ENCODE measurements at places on chromosomes 12 and 14.

GRCh38 chr12:124874988-124875802 is 11.5 kb upstream of the SCARB1 start:
- no peak for DNase-seq

DNA sequence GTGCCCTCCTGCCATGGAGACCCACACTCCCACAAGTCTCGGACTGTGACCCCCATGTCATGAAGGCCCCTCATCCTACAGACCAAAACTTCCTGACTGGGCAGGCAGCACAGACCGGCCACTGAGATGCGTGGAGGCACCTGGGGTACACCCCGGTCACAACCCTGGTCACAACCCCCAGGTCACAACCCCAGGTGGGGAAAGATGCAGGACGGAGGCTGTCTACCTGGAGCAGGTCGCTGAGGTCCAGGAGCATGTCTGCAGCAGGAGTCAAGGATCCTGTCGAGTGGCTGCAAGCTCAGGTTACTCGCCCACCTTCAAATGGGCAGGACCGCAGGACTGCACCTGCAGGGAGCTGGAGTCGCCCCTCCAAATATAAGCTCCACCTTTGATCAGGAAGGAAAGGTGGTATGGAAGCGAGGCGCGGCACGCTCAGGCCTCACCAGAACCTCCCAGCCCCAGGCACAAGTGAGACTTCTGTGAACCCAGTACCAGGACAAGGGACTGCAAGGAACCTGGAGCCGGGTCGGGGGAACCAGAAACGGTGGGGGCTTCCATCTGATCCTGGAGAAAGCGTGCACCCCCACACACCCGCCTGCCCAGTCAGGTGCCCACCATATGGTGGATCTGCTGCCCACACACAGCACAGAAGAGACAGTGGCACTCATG is 8.1 kb downstream of the BTBD6 start:
- DNase-seq, result no peak

DNA sequence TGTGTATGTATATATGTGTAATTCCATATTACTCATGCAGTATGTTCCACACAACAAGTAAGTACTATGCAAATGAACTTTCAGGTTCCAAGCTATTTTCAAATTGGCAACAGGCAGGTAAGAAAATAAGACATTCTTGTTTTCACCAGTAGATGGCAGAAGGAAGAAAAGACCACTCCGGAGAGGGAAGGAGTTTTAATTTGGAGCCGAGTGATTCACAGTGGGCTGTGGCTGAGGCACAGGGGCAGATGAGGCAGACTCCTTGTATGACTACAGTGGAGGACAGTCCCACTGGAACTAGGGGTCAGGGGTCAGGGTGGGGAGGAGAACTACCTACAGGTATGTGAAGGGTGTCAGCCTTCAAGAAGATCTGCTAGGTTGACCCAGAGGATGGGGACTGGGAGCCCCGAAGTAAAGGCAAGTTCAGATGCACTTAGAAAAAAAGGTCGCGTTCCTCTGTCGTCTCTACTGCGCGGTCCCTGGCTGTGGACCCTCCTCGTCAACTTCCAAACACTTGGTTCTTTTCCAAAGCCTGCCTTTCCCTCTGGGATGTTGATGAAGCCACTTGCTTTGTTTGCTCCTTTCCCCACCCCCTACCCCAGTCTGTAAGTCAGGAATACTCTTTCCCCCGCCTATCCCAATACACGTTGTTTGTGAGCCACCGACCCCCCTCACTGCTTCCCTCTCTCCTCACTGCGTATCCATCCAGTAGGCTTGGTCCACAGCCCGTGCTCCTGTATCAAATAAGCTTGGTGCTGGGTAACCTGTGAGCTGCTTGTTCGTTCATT is 24.1 kb downstream of the DDX47 start:
- DNase-seq, result peak; percentile 49

GRCh38 chr14:74045522-74045921 is 26.4 kb downstream of the BBOF1 start:
- no peak for DNase-seq

DNA sequence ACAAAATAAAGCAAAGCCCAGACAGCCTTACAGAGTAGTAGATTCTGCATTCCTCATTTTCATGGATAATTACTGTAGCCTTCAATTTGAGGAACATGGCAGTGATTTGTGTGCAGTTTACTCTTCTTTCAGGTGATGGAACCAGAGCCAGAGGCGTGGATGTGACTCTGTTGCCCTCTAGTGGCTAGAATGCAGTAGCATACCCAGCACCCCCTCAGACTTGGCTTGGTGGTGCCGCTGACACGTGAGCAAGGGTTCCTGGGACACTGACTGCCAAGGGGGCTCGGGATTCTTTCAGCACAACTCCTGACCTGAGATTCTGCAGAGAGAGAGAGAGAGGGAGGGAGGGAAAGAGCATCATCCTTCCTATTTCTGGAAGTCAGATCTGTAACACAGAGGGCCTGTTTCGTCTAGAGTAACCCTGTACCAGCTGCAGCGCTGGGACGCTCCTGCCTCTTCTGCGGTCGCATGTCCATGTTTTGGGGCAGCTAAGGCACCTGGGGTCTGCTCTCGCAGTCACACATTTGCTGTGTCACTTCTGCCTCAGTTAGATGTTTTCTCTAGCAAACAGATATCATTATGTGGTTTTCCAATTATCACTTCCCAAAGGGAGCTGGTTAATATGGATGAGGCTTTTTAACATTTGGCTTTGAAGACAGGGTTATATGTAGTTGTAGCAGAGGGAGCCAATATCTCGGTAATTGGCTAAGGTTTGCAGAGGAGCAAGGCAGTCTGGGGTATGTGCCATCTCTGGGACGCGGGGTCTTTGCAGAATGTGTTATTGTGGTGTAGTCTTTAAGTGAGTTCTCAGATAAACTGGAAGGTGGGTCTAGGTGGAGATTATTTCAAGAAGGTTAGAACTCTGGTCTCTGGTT is 428.1 kb downstream of the NRXN3 start:
- DNase-seq, result peak; percentile 66

- no peak for DNase-seq
These were observed 226.5 kb downstream of the C12orf50 start for GRCh38 chr12:87802721-87803011.

DNA sequence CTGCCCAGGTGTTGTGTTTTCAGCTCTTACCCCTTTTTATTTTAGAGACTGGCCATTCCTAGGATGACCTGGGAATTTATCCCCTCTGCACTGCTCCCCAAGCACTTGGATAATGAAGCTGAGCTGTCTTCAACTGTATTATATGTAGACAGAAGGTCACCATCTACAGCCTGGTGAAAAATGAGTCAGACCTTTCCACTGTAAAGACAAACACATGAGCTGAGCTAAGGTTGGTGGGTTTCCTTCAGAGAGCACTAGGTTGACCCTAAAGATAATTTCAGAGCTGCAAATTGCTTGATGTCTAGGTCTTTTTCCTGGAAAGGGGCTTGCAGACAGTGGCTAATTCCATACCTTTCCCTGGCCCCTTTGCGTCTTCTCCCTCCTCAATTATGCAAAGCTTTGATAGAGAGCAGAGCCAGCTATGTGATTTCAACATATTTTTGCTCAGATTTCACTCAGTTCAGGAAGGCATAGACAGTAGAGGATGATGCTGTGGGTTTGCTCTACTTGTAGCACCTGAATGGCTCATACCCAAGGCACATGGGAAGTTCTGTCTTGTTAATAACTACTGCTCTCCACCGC is 9.2 kb upstream of the IKZF4 start:
- DNase-seq, result no peak

GRCh38 chr12:94762259-94762942 is 112.0 kb upstream of the TMCC3 start:
- peak; percentile 84 for DNase-seq

GRCh38 chr14:38929416-38929815 is 173.6 kb downstream of the SEC23A start:
- no peak for DNase-seq

DNA sequence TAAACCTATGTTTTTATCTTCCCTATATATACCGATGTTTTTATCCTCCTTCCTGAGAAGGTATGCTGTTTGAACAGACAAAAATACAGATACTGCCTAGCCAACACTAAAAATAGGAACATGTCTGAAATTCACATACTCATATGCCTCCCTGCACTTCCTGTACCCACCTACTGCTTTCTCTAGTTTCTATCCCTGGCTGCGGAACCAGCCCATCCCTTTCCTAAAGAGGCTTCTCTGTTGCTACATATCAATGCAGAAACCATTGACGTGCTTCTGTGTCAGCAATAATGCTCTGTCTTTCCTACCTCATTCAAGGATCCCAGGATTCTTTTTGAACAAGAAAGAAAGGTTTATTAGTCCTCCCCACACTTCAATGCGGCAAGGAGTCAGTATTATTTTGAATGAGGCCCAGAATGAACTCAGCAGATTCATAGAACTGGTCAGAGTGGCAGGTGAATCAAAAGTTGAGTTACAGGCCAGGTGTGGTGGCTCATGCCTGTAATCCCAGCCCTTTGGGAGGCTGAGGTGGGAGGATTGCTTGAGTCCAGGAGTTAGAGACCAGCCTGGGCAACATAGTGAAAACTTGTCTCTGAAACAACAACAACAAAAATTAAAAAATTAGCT is 67.8 kb upstream of the NAP1L1 start:
- peak; percentile 86 for DNase-seq

DNA sequence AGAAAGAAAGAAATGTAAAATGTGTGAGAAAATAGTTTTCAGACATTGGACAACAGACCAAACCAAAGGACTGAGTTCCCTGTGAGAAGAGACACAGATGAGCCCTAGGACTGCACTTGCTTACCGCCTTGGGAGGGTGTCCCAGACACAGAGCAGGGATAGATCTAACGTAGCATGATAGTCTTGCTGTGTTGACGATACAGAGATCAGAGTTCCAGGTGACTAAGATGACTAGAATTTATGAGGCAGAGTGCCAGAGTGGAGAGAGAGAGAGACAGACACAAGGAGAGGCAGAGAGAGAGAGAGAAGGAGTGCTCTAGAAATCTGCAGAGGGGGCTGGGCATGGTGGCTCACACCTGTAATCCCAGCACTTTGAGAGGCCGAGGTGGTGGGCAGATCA is 148.2 kb upstream of the LMNTD1 start:
- no peak for DNase-seq

GRCh38 chr14:24798911-24799462 is 165.0 kb upstream of the GZMB start:
- peak; percentile 23 for DNase-seq

- peak; percentile 23 for DNase-seq
These were observed 604 bp downstream of the HCFC2 start for GRCh38 chr12:104064842-104065427.

- no peak for DNase-seq
These were observed 92.3 kb downstream of the FOXN3 start for GRCh38 chr14:89324501-89325298.

DNA sequence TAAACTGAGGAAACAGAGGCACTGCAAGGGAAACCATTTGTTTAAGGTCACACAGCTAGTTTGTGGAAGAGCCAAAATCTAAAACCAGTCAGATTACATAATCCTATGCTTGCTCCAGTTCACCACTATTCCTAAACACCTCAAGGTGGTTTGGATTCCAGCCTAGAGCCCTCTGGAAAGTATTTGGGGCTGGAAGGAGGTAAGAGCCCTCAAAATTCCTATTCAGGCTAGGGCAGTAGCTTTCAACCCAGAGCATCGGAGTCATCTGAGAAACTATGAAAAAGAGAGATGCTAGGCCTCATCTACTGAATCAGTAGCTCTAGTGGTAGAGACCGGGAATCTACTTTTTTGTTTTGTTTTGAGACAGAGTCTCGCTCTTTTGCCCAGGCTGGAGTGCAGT is 16.0 kb upstream of the SPPL3 start:
- no peak for DNase-seq

DNA sequence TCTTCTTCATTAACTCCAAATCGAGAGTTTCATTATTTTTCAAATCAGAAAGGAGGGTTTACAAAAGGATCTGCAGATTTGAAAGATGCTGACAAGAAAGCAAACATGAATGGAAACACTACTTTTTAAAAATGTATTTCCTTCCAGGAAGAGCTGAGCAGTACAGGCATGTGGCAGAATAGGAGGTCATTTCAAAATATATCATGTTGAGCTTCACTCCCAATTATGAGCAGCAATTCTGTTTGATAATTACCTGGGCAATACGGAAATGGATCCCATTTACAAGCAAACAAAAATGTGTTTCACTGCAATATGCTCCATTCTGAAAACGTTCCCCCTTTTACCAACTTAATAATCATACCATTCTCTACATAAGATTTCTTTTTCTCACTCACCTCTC is 147.7 kb upstream of the BCL2L14 start:
- no peak for DNase-seq

GRCh38 chr14:60195179-60195810 is 30.1 kb upstream of the DHRS7 start:
- DNase-seq, result no peak

- DNase-seq, result no peak
These were observed 183.3 kb upstream of the KITLG start for GRCh38 chr12:88763536-88764100.

- DNase-seq, result no peak
These were observed 14.6 kb upstream of the CABP1 start for GRCh38 chr12:120625557-120626419.

DNA sequence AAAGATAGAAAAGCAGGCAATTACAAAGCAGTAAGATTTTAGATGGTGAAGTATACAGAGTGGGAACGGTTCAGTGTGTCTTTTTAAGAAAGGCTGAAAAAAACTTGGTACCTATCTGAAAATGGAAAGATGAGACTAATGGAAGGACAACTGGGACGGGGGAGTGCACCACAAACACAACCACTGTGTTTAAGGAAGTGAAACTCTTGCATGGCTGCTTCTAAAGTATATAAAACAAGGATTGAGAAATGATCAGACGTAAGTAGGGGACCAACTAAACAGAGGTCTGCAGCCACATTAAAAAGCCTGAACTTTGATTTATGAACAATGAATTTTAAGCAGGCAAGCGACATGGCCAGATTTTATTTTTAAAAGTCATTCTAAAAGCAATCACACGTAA is 328.6 kb downstream of the MDGA2 start:
- peak; percentile 6 for DNase-seq

DNA sequence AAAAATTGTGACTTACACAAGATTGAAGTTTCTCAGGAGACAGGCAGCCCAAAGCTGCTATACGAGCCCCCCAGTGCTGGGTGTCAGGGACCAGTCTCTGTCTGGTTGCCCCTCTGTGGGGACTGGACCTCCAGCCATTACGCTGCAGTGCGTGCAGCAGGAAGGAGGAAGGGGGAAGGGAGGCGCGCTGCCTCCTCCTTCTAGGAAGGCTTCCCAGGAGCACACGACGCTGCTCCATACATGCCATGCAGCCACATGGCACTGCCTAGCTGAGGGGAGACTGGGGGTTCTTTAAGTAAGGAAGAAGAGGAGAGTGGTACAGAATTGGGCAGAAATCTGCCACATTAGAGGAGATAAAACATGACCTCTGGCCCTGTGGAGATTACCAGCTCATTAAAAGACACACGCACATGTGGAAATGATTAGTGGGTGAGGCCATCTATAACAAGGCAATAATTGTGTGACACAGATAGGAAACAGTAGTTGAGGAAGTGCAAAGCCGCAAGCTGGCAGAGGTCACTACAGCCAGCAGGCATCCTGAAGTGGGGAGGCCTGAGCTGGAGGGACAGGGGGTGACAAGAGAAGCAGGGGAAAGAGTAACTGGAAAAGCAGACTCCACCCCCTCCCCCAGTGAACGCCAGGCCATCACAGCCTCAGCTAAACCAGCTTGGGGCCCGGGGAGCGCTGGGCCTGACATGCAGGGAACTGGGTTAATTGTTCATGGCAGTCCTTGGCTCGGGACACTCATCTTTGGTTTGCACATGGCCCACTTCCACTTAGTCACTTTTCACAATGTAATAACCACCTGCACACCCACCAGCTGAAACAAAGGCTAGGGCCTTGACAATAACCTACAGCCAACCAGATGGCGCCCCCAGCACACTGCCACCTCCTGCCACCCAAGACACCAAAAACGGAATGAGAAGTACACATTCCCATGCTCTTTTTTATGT is 39.6 kb downstream of the CCDC88C start:
- peak; percentile 62 for DNase-seq
